GM19239 (cell line): ENCODE measurements at places on chromosomes 3 and 15.

GRCh38 chr3:197430502-197430901 lies 125.3 kb downstream of the BDH1 start:
- DNase-seq: no peak

DNA sequence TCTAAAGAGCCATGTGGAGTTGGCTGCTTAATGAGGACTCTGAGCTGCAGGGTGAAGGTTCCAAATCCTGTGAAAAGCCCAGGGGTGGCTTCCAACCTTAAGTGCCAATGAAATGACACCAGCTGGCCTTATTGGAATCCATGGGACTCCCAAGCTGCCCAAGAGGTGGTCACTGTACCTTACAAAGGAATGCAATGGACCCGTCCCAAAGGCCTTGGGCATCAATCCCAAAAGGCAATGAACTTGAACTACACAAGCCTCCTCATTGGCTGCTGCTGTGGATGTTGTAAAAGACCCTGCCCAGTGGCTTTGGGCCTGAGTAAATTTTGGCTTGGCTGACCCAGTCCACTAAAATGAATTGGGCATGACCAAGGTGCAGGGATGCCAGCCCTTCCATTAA lies 129.3 kb downstream of the WNT5A start:
- DNase-seq: no peak

DNA sequence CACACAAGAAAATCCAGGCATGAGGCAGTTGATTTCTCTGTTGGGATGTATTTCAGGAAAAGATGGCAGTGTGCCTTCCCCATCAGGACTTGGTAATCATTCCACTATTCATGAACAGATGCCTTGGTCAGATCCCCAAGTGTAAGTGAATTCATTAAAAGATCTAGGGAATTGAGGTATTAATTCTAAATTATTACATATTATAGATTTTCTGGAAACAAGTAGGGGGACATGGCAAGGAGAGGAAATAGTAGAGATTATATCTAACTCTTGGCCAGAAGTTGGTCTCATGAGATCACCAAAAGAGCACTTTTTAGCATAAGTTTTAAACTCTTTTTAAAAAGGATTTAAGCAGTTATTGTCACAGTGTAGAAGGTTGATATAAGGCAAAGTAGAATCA lies 74.4 kb upstream of the MDFIC2 start:
- no peak for DNase-seq

GRCh38 chr3:195105389-195105788 lies 165.6 kb downstream of the XXYLT1 start:
- DNase-seq: no peak

DNA sequence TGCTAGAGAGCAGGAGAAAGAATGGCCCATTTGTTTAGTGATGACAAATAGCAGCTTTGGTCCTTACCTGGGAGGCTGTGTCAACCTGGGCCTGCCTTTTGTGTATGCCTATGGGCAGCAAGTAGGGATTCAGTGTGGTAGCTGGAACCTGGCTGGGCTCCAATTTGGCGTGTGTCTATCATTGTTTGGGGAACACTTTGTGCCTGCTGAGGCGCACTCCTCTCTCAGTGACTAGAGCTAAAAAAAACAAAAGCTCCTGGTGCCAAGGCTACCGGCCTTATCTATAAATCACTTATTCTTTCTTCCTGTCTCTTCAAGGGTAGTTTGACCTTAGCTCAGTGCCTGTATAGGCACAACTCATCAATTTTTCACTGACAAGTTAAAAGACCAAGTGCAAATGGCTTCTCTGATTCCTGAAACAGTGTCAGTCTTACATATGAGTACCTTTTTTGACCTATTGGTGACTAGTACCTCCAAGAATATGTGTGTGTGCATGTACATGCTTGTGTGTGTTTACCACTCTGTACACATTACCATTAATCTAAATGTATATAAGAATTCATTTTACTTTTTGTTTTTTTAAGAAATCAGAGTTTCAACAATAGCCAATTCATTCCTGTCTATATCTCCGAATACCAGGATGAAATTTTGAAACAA lies 54.6 kb downstream of the GMNC start:
- no peak for DNase-seq

DNA sequence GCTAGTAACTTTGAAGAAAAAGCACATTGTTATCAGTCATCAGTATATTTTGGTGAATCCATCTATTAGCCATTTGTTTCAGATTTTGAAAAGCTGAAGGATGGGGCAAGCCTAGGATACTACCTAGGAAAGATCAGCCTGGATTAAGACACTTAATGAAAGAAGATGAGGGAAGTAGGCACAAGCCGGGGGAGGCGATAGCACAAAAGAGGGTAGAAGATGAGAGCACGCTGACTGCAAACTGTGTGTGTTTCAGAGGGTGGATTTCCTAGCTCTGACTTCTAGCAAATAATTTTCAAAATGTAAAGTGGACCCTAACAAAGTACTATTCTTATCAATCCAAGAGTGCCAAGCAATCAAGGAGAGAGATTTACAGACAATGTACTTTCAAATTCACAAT lies 22.2 kb upstream of the SOX2 start:
- DNase-seq: no peak

- no peak for DNase-seq
These were observed 85.4 kb downstream of the TMEM108 start for GRCh38 chr3:133123636-133124035.

- no peak for DNase-seq
These were observed 30.4 kb downstream of the VGLL4 start for GRCh38 chr3:11613319-11613718.

GRCh38 chr15:88661041-88661700 lies 22.4 kb downstream of the ISG20 start:
- DNase-seq: no peak
